Chondrocyte (in vitro differentiated cells): ENCODE measurements at places on chromosomes 4 and X. TPM values are rescaled to one million over a fixed set of nuclear protein-coding genes. Genes with fewer than 3 reads are reported as not detected.
A peak's percentile ranks its signal among the peaks of the same experiment; 100 is the strongest.

APLN gene
- 0.19 to 1.3 TPM (median 1.1 TPM) in 3 replicates for total RNA-seq

DNA sequence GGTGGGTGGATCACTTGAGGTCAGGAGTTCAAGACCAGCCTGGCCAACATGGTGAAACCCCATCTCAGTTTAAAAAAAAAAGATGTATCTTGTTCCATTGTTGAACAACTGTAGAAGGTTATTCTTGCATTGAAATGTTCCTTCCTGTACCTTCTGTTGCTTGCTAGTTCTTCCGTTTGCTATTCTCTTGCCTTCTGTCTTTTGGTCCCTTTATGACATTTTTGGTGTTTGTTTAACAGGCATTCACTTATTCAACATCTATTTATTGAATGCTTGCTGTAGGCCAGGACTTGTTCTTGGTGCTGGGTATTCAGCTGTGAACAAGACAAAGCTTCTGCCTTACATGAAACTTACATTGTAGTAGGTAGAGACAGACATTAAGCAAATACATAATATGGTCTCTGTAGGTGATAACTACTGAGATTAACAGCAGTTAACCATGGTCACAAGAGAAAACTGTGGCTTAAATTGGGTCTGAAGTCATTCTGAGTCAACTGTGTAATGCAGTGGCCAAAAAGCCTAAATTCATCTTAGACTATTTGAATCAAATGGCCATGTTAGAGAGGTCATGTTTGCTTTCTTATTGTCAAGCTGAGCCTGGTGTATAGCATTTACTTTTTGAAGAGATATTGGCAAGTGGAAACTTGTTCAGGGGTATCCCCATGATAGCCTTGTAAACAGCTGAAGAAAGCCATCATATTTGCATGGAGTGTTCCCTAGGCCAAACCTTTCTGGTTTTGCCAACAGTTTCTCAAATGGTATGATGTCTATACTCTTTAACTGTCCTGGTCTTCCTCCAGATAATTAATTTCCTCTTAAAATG lies 35.6 kb downstream of the GAB1 start:
- H3K36me3 ChIP-seq: no peaks in the 10 kb centered on the region
- no peak for DNase-seq
- no peaks in the 10 kb centered on the region for H3K27me3 ChIP-seq
- H3K4me1 ChIP-seq: peaks cover 49% of the 10 kb centered on the region
- H3K4me3 ChIP-seq: no peak overlapping the region

GRCh38 chr4:173506597-173507211 lies 23.3 kb downstream of the HAND2 start:
- no peak overlapping the region for H3K27ac ChIP-seq
- H3K27me3 ChIP-seq: peaks cover 79% of the 10 kb centered on the region
- peak overlapping the region; percentile 60 for H3K4me3 ChIP-seq
- peaks cover 14% of the 10 kb centered on the region for H3K36me3 ChIP-seq
- H3K4me1 ChIP-seq: peaks cover 13% of the 10 kb centered on the region
- DNase-seq: peak; percentile 76

GRCh38 chr4:171794528-171794927 lies 18.7 kb upstream of the GALNTL6 start:
- peaks cover 8% of the 10 kb centered on the region for H3K27me3 ChIP-seq
- no peaks in the 10 kb centered on the region for H3K4me1 ChIP-seq
- H3K36me3 ChIP-seq: no peaks in the 10 kb centered on the region
- no peak for DNase-seq
- H3K4me3 ChIP-seq: no peak overlapping the region

DNA sequence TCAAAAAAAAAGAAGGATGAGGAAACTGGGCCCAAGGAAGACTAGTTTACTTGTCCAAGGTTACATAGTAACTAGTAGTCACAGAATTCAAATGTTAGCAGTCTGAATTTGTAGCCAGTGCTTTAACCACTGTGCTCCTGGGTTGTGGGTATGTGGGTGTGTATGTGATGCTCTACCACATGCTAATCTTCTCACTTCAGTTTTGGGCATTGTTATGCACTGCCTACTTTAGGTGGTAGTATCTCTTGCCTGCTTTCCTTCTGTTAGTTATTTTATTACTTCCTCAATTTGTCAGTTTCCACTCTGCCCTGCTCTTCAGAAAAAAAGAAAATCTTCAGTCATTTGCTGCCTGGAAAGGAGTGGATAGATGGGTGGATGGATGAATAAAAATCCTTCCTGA lies 219.2 kb downstream of the RPA4 start:
- H3K36me3 ChIP-seq: no peaks in the 10 kb centered on the region
- H3K4me1 ChIP-seq: no peaks in the 10 kb centered on the region
- H3K4me3 ChIP-seq: no peak overlapping the region
- H3K27me3 ChIP-seq: no peaks in the 10 kb centered on the region

KLB gene
- not detected in 3 replicates for total RNA-seq

DNA sequence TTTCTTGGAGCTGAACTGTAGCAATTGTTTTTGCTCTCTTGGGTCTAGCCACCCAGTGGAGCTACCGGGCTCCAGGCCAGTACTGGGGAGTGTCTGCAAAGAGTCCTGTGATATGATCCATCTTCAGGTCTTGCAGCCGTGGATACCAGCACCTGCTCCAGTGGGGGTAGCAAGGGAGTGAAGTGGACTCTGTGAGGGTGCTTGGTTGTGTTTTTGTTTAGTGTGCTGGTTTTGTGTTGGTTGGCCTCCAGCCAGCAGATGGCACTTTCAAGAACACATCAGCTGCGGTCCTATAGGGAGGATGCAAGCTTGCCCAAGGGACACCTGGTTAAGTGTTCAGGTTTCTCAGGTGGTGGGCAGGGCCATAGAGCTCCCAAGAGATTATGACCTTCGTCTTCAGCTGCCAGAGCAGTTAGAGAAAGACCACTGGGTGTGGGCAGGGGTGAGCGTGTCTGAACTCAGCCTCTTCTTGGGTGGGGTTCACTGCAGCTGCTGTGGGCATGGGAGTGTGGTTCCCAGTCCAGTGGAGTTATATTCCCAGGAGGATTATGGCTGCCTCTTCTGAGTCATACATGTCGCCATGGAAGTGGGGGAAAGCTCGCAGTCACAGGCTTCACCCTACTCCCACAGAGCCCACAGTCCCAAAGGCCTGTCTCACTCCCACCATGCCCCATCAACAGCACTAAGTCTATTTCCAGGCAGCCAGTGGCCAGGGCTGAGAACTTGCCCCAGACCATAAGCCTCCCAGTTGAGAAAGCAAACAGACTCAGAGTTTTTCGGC lies 811.6 kb downstream of the GLUD2 start:
- H3K27ac ChIP-seq: no peak overlapping the region
- H3K36me3 ChIP-seq: no peaks in the 10 kb centered on the region

DNA sequence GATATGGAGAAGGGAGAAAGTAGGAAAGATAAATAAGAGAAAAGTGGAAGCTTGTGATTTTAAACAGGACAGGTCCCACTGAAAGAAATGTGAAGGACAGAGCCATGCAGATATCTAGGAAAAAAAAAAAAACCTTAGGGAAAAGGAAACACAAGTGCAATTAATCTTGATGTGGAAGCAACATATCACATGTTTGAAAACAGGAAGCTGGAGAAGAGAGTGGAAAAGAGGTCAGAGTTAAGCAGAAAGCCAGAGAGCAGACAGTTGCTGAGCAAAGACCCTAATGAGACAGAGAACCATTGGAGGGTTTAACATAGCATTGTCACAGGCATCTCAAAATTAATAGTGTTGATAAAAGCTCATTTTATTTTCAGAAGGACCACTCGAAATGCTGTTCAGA lies 89.7 kb downstream of the SPOCK3 start:
- DNase-seq: no peak
- peaks cover 2% of the 10 kb centered on the region for H3K27me3 ChIP-seq
- no peak overlapping the region for H3K27ac ChIP-seq
- no peaks in the 10 kb centered on the region for H3K4me1 ChIP-seq
- no peak overlapping the region for H3K4me3 ChIP-seq

GRCh38 chr4:131251321-131251720 lies 1897.8 kb upstream of the PCDH10 start:
- peaks cover 1% of the 10 kb centered on the region for H3K27me3 ChIP-seq
- H3K4me3 ChIP-seq: no peak overlapping the region

NOA1 gene
- total RNA-seq: 12.9 to 14.5 TPM (median 13.9 TPM) in 3 replicates

DNA sequence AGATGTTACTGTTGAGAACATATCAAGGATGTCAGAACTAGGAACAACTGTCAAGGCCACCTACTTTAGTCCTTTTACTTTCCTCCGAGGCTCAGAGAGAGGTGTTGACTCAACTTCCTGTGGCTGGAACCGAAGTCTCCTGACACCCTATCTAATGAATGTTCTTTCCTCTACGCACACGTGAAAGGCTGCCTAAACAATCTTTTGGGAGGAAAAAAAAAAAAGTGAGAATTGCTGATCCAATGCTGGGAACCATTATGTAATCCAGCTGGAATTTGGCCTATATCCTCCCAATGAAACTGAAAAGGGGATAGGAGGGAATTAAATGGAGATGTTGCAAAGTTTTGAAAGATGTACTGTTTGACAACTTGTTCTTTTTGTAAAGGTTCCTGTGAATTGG lies 8.3 kb upstream of the MAP7D3 start:
- no peak overlapping the region for H3K4me3 ChIP-seq
- peaks cover 86% of the 10 kb centered on the region for H3K4me1 ChIP-seq
- peak overlapping the region; percentile 88 for H3K27ac ChIP-seq
- no peaks in the 10 kb centered on the region for H3K27me3 ChIP-seq

PFKFB1 gene
- total RNA-seq: 0.25 to 0.31 TPM in 2 of 3 replicates, not detected in the other

PRICKLE3 gene
- total RNA-seq: 7.2 to 8.2 TPM (median 7.5 TPM) in 3 replicates
